ENCODE measurements at places on chromosomes 7 and 10.

- no peak for DNase-seq
Measured at GRCh38 chr7:55527307-55527706, 45.0 kb downstream of the VOPP1 start.

GRCh38 chr10:101782811-101783735, at the start of gene NPM3:
TSS of gene NPM3 (minus strand) at chr10:101783446. CDS start at chr10:101783390, 56 bp downstream.
- peak; percentile 79 for DNase-seq

GRCh38 chr10:133114251-133114650, 26.5 kb downstream of the ADGRA1 start:
- DNase-seq, result no peak

DNA sequence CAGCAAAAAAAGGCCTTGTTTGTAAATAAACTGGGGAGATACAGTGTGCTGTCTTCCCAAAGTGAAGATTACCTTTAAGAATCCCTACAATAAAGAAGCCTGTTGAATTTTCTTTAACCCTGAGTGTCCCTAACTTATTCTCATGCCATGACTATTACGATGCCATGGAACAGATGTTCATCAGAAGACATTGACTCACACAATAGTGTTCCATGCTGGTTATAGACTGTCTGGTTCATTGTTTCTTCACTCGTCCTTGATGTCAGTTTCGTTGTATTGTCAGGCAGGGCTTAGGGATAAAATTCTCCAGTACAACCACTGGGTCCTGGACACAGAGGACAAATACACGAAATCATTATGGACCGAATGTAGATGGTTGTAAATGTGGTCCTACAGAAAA, 36.2 kb upstream of the BMPER start:
- DNase-seq, result no peak

GRCh38 chr10:42707234-42707633, 68.9 kb upstream of the ZNF33B start:
- no peak for DNase-seq

GRCh38 chr7:41832941-41833340, 130.1 kb upstream of the INHBA start:
- DNase-seq, result no peak

- DNase-seq, result no peak
Measured at GRCh38 chr10:74383642-74384041, 232.6 kb downstream of the ADK start.

DNA sequence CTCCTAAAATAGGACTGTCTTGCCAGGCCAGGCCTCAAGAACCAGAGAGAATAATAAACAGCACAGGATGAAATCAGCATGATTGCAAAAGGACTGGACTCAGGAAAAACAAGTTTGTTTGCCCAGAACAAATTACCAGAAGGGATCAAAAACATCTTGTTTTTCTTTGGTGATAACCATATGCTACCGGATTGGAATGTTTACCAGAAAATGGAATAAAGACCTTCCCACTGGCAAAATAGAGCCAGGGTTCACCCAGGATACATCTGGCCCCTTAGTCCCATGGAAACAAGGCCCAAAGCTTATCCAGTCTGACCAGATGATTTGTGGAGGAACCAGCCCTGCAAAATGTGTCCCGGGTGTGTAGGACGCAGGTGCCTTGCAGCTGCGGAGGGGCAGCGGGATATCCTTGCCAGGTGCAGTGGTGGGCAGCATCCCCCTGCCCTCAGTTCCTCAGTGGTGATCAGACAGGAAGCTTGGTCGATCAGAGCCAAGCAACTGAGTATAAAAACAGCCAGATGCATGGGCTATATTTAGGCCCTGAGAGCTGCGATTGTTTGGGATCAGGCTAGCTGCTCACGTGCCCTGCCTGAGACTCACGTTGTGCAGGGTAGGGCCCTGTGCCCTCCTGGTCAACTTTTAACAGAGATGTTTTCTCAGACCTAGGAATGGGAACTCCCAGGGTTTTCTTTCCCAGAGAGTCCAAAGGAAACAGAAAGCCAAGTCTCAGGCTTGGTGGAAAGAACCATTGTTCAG, 4.6 kb upstream of the ZNF22 start:
- no peak for DNase-seq

GRCh38 chr7:370775-371118, 80.8 kb downstream of the FOXL3 start:
- DNase-seq, result no peak

GRCh38 chr10:43044961-43045621, 31.8 kb upstream of the RET start:
- DNase-seq, result no peak

DNA sequence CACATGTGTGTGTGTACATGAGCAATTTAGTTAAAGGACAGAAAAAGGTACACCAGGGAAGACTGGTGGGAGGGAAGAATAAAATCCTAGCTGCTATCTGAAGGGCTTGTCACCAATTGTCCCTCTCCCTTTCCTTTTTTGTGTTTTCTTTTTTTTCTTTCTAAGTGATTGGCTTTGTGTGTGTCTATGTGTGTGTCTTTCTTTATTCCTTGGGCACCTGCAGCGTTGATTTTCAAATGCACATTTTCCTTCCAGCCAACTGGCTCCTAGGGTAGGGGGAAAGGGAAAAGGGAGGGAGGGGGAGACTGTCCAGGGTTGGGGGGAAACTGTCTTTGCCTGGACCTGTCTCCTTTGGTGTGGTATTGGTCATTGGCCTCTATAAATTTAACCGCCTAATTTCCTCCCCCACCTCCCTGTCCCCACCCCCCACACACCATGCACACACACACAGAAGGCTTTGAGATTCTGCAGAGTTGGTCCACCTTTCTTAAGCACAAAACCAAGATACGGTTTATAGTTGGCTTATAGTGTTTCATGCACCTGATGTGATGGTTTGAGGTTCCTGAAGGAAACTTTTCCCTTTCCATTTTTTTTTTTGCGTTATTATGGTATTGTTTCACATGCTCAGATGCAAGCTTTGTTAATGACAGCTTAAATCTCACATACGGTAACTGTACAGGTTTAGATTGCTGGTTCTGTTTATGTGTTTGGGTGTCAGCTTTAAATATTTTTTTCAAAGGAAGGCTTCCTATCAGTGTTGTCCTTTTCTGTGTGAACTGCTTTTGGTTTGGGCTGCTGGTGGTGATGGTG, 2.6 kb downstream of the AUTS2 start:
- DNase-seq, result no peak

GRCh38 chr10:101000915-101001658, 1.5 kb downstream of the LZTS2 start:
- no peak for DNase-seq

DNA sequence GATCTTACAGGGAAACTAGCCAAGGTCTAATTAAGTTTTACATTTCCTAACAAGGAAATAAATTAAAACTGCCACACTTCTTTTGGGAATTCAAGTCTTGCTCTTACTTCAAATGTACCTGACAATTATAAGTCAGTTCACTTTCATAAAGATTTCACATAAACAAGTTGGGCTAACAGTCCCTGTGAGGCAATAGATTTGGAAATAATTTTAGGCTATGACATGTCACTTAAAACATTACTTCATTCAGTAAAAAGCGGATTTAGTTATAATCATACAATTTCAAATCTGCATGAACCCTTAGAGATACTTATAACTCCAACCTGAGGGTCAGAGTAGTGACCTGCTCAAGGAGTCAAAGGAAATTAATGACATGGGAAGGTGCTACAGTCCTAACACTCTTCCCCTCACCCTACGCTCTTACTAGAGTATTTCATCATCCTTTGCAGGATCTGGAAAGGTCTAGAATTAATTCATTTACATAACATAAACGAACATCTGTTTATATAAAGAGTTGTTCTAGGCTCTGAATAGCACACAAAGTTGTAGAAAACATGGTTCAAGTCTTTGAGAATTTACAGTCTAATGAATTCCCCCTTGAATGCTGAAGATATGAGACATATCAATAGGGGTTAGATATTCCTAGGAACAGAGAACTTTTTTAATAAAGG, 32.3 kb upstream of the DNAJB12 start:
- DNase-seq, result no peak

GRCh38 chr7:38052786-38053185, 125.3 kb upstream of the STARD3NL start:
- no peak for DNase-seq

- no peak for DNase-seq
Measured at GRCh38 chr7:142847353-142847752, 7.5 kb upstream of the EPHB6 start.

DNA sequence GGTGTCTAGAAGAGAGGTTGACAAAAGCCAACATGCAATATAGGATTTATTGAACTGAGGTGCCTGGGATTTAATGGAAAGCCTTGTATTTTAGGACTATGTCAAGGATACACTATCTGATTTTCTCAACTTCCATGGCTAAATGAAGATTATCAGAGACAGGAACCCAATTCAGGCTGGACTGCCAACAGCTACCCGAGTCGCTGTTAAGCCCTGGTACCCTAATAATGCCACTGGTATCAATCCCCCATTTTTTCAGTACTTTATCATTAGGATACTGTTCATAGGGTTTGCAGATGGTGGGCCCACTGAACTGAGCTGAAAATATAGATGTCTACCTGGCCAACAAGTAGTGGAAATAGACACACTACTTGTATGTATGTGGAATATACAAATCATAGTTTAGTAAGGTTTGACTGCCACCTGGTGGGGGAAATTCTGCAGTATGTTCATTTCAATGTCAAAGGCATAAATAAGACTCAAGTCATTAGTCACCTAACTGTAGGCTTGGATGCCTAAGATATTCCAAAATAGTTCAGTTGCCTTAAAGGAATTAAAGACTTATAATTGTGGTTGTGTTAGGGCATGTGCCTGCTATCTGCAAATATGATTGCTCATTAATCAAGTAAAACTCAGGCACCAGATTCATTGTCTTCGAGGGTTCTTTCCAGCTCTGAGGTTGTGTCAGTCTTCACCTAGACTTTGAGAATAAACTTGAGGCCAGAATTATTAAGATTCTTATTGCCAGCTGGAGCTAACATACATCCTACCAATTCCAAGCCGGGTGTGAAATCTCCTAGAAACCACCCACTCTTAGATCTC, 34.1 kb upstream of the NOBOX start:
- DNase-seq, result peak; percentile 2

GRCh38 chr7:34759477-34760125, 101.6 kb downstream of the NPSR1 start:
- DNase-seq, result no peak

DNA sequence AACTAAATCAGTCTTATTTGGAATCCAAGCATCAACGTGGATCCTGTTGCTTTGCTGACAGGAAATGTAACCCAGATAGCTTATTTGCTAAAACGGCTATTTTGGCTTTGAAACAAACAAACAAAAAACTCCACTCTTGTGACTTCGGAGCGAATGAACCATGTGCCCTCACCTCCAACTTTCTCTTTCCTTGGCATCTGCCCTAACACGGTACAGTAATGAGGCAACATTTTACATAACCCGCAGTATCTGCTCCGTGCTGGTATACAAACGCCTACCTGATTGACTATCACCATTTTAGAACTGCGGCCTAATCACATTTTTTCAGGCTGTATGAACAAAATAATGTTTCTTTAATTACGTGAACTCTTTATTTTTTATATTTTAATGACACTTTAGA, 37.5 kb upstream of the ARID5B start:
- DNase-seq, result no peak

DNA sequence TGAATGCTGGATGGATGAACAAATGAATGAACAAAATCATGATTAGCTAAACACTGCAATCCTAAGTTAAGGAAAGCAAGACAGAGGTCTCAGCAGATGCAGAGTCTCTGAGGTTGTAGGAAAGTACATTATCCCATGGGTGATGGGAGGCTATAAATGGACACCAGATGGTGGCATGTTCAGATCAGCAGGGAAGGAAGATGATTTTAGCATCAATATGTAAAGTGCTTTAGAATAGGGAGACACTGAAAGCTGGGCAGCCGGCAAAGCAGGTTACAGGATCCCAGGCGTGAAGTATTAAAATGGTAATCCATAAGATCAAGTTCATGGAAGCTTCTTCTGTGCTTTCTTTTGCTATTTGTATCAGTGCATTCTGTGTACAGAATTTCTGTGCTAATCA, 7.9 kb upstream of the RAPGEF5 start:
- no peak for DNase-seq

DNA sequence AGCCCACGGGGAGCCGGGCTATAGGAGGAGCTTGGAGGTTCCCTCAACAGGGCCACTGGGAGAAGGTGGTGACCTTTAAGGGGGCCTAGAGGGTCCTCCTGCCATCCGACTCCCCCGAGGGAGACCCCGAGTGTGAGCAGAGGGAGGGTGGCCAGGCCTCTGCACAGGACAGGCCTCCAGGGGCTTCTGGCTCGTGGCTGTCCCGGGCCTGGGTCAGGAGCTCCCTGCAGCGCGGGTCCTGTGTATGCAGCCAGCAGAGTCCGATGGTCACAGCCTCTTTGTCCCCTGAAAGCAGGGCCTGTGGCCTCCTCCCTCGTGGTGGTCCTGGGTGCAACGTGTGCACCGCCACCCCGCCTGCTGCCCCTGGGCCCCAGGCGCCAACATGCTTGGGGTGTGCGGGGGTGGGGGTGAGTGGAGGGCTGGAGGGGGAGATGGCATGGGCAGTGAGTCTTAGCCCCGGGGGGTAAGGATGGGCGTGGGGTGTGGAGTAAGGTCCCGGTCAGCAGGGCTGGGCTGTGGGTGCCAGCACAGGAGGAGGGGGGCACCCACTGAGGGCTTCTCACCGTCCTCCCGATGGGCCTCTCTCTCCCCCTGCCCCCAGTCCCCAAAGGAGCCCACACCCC, 27.1 kb downstream of the UNCX start:
- no peak for DNase-seq

GRCh38 chr10:76230921-76231285, 799.5 kb downstream of the LRMDA start:
- no peak for DNase-seq

- DNase-seq, result no peak
Measured at GRCh38 chr7:55641811-55642210, 69.5 kb upstream of the VOPP1 start.

DNA sequence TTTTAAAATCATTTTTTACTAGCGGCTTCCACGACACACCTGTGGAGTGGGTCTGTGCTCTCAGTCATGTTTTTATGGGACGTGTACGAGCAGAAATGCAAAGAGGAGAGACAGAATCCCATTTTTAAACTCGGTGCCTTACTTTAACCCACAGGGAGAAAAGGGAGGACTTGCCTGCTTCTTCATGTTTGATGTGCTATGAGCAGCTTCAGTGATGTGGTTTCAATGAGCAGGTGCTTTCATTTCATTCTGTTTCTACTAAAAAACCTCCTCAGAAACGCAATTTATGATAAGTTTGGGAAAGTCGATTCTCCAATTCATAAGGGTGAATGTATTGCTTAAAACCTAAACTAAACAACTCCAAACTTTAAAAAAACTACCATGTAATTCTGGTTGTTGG, 537.2 kb downstream of the GATA3 start:
- no peak for DNase-seq

GRCh38 chr10:78415111-78415510, 381.4 kb downstream of the RPS24 start:
- no peak for DNase-seq

Data from stimulated activated CD8-positive, alpha-beta memory T cell treated with anti-CD3 and anti-CD28 coated beads, Interleukin-15, amount 100 ng/mL, for 48 hours (primary cell).